Frontal cortex (tissue), 4 donors: ENCODE measurements at places on chromosomes 6 and 20. TPM values are rescaled to one million over a fixed set of nuclear protein-coding genes. Genes with fewer than 3 reads are reported as not detected.

SNX14 gene
- total RNA-seq, result 291 TPM

PXDC1 gene
- total RNA-seq, result 7.3 TPM

SLC44A4 gene
- total RNA-seq, result not detected

CST7 gene
- total RNA-seq, result not detected

FAM83D gene
- 2.4 TPM for total RNA-seq

TDRD6 gene
- 0.41 TPM for total RNA-seq

IFT52 gene
- total RNA-seq, result 86.0 TPM

BMP5 gene
- total RNA-seq, result 3.3 TPM

PBOV1 gene
- not detected for total RNA-seq

ZFP57 gene
- not detected for total RNA-seq

ANGPT4 gene
- total RNA-seq, result not detected

NFKBIE gene
- 8.2 TPM for total RNA-seq

CYP39A1 gene
- 2.9 TPM for total RNA-seq

LST1 gene
- total RNA-seq, result 1.2 TPM

CFAP206 gene
- total RNA-seq, result 2.0 TPM

SIRPB1 gene
- 0.41 TPM for total RNA-seq

COL9A1 gene
- total RNA-seq, result 3.3 TPM
